ENCODE measurements at places on chromosomes 4 and X.

- peaks cover 4% of the 10 kb centered on the region for H3K27me3 ChIP-seq
- H3K4me3 ChIP-seq, result no peak overlapping the region
- peaks cover 23% of the 10 kb centered on the region for H3K4me1 ChIP-seq
- DNase-seq, result no peak
Observed at GRCh38 chr4:152202415-152202814, 333.5 kb downstream of the FBXW7 start.

DNA sequence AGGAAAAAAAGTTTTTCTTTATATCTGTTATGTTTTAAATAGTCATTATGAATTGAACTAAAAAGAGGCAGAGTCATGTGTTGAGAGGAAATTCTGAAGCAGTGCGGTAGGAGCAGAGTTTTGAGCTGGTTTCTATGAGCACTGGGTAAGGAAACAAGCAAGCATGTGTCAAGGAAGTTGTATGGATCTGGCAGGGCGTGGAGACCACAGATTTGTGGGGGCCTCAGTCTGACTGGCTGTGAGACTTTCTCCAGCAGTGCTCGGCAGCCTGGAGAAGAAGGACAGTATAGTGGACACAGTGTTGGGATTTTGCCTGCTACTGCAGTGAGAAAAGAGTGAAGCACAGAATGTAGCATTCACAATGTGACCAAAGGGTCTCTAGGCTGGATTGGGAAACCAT, 399.1 kb downstream of the INPP4B start:
- no peak overlapping the region for H3K4me3 ChIP-seq
- H3K4me1 ChIP-seq, result no peaks in the 10 kb centered on the region
- H3K27ac ChIP-seq, result no peak overlapping the region
- H3K27me3 ChIP-seq, result no peaks in the 10 kb centered on the region
- no peak for DNase-seq

DNA sequence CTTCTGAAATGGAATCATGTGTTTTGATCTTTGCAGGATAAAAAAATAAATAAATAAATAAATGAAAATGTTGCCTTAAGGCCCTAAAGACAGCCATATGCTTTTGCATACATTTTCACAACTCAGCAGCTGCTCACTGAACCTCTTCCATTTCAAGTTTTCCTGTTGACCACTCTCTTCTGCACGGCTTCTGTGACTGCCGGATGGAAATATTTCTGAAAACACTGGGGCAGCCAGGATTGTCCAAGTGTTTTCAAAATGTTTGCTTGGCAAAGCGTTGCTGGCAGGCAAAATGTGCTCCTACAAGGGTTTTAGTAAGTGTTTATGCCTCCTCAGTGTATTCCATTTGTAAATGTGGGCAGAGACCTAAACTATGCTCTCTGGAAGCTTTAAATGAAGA, 208.1 kb upstream of the IL1RAPL1 start:
- H3K36me3 ChIP-seq, result no peaks in the 10 kb centered on the region
- H3K4me1 ChIP-seq, result no peaks in the 10 kb centered on the region
- DNase-seq, result no peak
- no peak overlapping the region for H3K27ac ChIP-seq
- H3K4me3 ChIP-seq, result no peak overlapping the region
- no peaks in the 10 kb centered on the region for H3K27me3 ChIP-seq

GRCh38 chr4:19831644-19832285, 419.9 kb upstream of the SLIT2 start:
- no peak for DNase-seq
- H3K27me3 ChIP-seq, result peaks cover 3% of the 10 kb centered on the region
- H3K27ac ChIP-seq, result no peak overlapping the region

- H3K27ac ChIP-seq, result no peak overlapping the region
- no peaks in the 10 kb centered on the region for H3K27me3 ChIP-seq
- no peaks in the 10 kb centered on the region for H3K4me1 ChIP-seq
- no peak overlapping the region for H3K4me3 ChIP-seq
- DNase-seq, result no peak
Observed at GRCh38 chr4:14308229-14308651, 680.7 kb upstream of the BOD1L1 start.

DNA sequence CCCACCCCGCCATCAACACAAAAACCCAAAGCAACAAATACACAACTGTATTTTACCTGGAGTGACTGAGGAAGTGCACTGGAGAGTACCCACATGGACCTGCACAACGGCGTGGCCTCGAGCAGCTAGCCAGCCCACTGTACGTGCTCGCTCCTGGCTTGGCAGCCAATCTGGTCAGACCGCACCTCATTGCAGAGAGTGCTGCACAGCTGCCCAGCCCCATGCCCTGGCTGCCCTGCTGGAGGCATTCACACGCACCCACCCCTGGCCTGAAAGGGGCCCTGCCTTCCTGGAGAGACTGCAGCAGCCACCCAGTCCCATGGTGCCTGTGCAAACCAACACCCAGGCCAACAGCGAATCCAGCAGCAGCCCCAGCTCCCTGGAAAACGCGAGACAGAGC, 116.3 kb downstream of the GALNTL6 start:
- no peak overlapping the region for H3K4me3 ChIP-seq
- no peak overlapping the region for H3K27ac ChIP-seq
- peaks cover 3% of the 10 kb centered on the region for H3K27me3 ChIP-seq
- H3K4me1 ChIP-seq, result no peaks in the 10 kb centered on the region
- no peaks in the 10 kb centered on the region for H3K36me3 ChIP-seq

GRCh38 chr4:40500781-40501180, 128.9 kb downstream of the RBM47 start:
- H3K27ac ChIP-seq, result no peak overlapping the region
- H3K27me3 ChIP-seq, result no peaks in the 10 kb centered on the region
- H3K36me3 ChIP-seq, result peaks cover 5% of the 10 kb centered on the region
- no peak overlapping the region for H3K4me3 ChIP-seq

DNA sequence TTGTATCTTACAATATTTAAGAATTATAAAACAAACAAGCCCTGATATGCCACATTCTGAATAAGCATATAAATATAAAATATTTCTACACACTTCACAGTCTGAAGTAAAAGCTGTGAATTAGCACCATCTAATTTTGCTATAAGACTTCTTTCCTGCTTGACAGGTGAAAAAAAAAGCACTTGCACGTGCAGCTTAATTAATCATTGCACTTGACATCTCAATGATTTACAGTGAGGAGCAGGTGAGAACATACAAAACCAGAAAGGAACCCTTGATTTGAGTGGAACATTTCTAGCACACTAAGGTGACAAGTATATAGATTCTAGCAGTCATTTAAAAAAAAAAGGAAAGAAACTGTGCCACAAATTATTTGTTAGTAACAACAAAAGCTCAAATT, 47.9 kb downstream of the CHIC2 start:
- peaks cover 22% of the 10 kb centered on the region for H3K4me1 ChIP-seq
- no peak for DNase-seq
- H3K4me3 ChIP-seq, result no peak overlapping the region
- H3K27me3 ChIP-seq, result no peaks in the 10 kb centered on the region
- no peak overlapping the region for H3K27ac ChIP-seq
- H3K36me3 ChIP-seq, result no peaks in the 10 kb centered on the region

GRCh38 chrX:132648895-132649294, 160.1 kb upstream of the MBNL3 start:
- H3K36me3 ChIP-seq, result peaks cover 5% of the 10 kb centered on the region
- peaks cover 45% of the 10 kb centered on the region for H3K4me1 ChIP-seq
- no peak overlapping the region for H3K4me3 ChIP-seq
- no peaks in the 10 kb centered on the region for H3K27me3 ChIP-seq
- peak overlapping the region; percentile 11 for H3K27ac ChIP-seq

GRCh38 chrX:20500171-20500865, 233.6 kb upstream of the RPS6KA3 start:
- no peaks in the 10 kb centered on the region for H3K36me3 ChIP-seq
- H3K27me3 ChIP-seq, result no peaks in the 10 kb centered on the region
- DNase-seq, result no peak
- H3K27ac ChIP-seq, result no peak overlapping the region

- no peak overlapping the region for H3K27ac ChIP-seq
- no peak for DNase-seq
- H3K36me3 ChIP-seq, result no peaks in the 10 kb centered on the region
- H3K4me1 ChIP-seq, result peaks cover 9% of the 10 kb centered on the region
- peak overlapping the region; percentile 86 for H3K4me3 ChIP-seq
- peaks cover 77% of the 10 kb centered on the region for H3K27me3 ChIP-seq
Observed at GRCh38 chr4:82043081-82043808, 330.5 kb downstream of the HNRNPD start.

- DNase-seq, result no peak
- H3K4me1 ChIP-seq, result peaks cover 16% of the 10 kb centered on the region
- H3K4me3 ChIP-seq, result no peak overlapping the region
Observed at GRCh38 chr4:75710246-75710645, 14.1 kb upstream of the USO1 start.

GRCh38 chr4:76342191-76342590, 35.7 kb downstream of the STBD1 start:
- no peak overlapping the region for H3K4me3 ChIP-seq
- H3K4me1 ChIP-seq, result peaks cover 3% of the 10 kb centered on the region
- no peaks in the 10 kb centered on the region for H3K36me3 ChIP-seq
- no peak for DNase-seq
- H3K27me3 ChIP-seq, result peaks cover 12% of the 10 kb centered on the region

- H3K4me1 ChIP-seq, result no peaks in the 10 kb centered on the region
- H3K36me3 ChIP-seq, result no peaks in the 10 kb centered on the region
- no peak overlapping the region for H3K27ac ChIP-seq
- DNase-seq, result no peak
- no peaks in the 10 kb centered on the region for H3K27me3 ChIP-seq
- H3K4me3 ChIP-seq, result no peak overlapping the region
Observed at GRCh38 chr4:19905024-19905423, 346.7 kb upstream of the SLIT2 start.

- DNase-seq, result no peak
- no peak overlapping the region for H3K4me3 ChIP-seq
- peak overlapping the region; percentile 80 for H3K27ac ChIP-seq
- H3K27me3 ChIP-seq, result no peaks in the 10 kb centered on the region
Observed at GRCh38 chr4:8528713-8529112, 51.5 kb upstream of the GPR78 start.

DNA sequence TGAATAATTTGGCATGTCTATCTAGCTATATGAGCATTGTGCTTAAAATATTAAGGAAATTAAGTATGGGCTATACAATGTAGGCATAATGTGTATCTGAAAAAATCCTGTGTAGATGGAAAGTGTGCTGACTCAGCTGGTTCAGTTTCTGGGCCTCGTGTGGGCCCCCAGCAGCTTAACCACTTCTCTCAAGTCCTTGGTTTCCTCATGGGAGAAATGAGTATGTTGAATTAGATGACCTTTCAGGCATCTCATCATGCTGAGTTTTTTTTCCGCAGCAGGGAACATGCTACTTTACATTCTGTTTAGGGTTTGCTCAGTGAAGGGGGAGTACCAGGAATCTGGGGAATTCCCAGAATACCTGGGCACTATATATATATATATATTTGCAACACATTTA, 30.5 kb downstream of the RHOH start:
- H3K36me3 ChIP-seq, result no peaks in the 10 kb centered on the region
- H3K27me3 ChIP-seq, result no peaks in the 10 kb centered on the region
- no peak overlapping the region for H3K27ac ChIP-seq
- H3K4me3 ChIP-seq, result no peak overlapping the region
- peaks cover 14% of the 10 kb centered on the region for H3K4me1 ChIP-seq

DNA sequence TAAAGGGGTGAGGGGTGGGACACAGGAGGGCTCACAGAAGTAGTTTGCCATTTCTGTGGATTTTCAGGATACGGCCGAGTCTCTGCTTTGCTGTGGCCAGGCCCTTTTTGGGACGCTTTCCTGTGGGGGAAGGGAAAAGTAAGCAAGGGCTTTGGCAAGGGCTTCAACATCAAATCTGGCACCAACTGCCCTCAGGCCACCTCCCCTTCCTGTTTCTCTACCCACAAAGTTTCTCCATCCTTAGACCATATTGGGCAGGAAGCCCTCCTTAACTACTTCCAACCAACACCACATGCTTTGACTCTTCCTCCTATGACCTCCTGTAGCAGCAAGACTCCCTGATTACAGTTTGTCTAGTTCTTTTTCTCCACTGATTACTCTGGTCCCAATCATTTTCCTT, 105.1 kb downstream of the PHF8 start:
- H3K36me3 ChIP-seq, result peaks cover 17% of the 10 kb centered on the region
- no peaks in the 10 kb centered on the region for H3K4me1 ChIP-seq
- H3K4me3 ChIP-seq, result no peak overlapping the region
- no peaks in the 10 kb centered on the region for H3K27me3 ChIP-seq

GRCh38 chr4:76208005-76208765, 5.4 kb downstream of the SCARB2 start:
- peaks cover 12% of the 10 kb centered on the region for H3K36me3 ChIP-seq
- H3K27ac ChIP-seq, result peak overlapping the region; percentile 84
- H3K4me3 ChIP-seq, result peak overlapping the region; percentile 65
- no peak for DNase-seq

DNA sequence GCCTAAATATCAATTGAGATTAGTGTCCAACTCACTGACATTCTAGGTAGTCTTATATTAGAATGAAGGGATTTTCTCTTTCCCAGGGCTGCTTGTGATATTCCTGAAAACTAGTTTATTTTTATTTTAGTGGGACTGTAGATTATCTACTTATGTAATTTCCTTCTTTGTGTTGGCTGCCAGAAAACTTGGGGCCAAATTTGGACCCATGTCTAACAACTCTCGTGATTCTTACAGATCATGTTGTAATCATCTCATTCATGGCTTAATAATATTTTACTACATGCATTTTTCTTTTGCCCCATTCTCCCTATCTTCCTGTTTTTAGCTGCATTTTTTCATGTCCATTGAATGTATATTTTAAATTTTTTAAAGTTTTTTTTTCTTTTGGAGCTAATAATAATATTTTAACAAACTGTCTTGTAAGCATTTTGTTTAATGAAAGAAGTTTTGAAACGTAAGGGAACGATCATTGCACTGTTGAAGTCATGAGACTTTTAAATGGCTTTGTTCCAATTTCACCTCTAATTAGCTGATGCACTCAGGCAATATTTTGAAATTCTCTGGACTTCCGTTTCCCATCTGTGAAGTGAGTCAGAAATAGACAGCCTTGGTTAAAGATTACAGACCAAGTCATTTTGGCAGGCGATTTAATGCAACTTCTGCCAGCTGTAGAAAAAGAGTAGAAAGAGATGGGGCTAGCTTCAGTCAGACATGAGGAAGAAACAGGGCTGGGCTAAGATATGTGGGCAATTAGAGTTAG, 14.3 kb upstream of the TDO2 start:
- H3K27ac ChIP-seq, result no peak overlapping the region
- no peak overlapping the region for H3K4me3 ChIP-seq
- H3K27me3 ChIP-seq, result no peaks in the 10 kb centered on the region
- no peak for DNase-seq

DNA sequence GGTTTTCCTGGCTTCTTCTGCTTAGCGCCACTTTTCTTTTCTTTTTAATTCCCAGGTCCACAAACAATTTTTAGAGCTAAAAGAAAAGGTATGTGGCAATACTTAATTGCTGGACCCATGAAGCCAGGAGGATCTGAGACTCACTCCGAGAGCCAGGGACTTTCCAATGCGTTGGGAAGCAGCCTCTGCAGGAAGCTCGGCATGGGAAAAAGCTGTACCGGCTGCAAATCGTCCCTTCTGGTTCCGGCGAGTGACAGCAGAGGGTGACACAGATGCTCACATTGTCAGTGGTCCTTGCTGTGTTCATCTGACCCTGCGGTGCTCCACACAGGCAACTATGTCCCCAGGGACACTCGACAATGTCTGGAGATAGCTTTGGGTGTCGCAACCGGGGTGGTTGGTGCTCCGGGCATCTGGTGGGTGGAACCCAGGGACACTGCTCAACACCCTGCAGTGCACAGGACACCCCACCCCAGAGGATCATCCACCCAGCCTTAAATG, 164.0 kb downstream of the PRKX start:
- no peaks in the 10 kb centered on the region for H3K36me3 ChIP-seq
- H3K4me1 ChIP-seq, result peaks cover 6% of the 10 kb centered on the region
- DNase-seq, result no peak
